Endodermal cell (in vitro differentiated cells): ENCODE measurements at places on chromosomes 7 and 10.

DNA sequence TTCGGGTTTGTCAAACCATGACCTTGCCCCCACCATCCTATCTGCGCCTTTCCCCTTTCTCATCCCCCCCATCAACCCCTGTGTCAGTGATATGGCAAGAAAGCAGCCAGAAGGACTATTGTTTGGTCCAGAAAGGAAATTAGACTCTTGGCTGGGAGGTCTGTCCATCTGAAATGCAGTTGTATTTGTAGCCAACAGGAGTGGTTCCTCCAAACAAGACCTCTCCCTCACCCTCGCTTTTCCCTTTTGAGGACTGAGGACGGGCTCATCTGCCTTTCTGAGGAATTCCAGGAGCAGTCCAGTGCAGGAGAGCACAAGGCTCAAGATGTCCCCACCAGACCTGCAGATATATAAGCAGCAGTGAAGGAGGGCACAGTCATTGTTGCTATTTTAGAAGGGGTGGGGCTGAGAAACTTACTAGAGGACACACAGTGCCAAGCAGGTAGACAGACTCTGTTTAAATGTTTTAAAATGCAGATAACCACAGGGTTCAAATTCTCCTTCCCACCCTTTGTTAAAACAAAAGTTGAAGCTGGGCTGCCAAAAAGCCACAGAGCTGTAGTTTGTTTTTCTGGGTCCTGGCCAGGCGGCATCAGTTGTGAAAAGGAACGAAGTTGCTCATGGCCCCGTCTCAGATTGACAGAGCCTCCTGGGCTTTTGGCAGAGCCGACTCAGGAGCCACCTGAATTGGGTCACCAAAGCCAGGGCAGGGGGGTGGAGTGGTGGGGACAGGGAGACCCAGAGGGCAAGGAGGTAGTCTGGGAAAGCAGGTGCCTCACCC, 37.3 kb downstream of the CYP17A1 start:
- no peak for DNase-seq

DNA sequence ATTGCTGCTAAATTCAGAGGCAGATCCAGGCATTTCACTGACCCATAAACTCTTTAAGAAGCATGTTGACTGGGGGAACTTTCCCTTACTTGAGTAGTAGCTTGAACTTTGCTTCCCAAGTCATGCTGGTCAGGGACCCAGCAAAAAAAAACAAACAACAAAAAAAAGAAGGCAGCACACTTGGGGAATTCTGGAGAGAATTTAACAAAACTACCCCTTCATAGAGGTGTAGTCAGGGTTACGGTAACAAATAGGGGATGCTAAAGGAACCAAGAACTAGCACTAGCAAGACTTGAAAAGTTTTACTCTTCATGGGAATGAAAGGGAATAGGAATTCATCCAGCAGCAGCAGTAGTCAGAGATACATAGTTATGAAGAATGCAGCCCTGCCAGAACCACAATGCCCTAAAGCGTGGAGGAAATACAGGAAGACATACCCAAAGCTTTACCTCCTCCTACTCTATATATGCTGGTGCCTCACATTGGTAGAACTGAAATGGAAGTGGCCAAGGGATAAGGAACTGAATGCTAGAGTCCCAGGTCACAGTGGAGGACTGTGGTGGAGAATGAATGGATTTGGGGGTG, 67.3 kb downstream of the PHYHIPL start:
- DNase-seq = no peak

DNA sequence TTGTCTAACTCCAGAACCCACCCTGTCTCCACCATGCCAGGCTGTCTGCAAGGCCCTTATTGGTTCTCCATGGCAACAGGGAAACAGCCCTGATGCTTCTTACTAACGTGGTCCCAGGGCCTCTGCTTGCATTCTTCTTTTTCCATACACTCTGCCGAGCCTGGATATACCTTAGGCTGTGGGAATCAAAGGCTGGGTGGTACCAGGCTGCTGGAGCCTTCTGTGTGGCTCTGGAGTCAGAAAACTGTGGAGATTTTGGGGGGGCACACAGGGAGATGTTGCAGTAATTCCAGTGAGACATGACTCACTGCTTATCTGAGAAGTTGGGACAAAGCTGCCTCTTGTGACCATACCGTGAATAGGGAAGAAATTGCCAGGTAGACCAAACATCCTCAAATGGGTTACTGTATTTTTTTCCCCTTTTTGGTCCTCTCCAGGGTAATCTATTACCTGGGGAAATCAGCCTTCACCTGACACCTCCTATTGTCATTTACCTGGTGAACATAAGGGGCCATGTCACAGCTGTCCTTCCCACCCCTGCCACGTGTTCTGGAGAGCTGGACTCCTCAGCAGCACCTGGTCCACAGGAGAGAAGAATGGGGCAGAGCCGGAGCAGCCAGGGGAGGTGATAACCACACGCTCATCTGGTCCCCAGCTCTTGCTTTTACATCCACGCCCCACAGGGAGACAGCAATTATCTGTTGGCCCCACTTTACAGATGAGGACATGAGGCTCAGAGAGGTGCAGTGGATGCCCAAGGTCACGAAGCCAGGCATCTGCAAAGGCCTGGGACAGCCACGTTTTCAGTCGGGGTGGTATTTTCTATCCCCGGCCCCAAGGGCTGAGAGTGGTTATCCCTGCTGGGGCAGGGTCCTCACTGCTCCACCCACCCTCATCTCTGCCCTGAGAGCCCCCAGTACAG, 4.6 kb downstream of the CHST3 start:
- no peak for DNase-seq

GRCh38 chr10:30674796-30675195, 45.2 kb upstream of the LYZL2 start:
- no peak for DNase-seq

DNA sequence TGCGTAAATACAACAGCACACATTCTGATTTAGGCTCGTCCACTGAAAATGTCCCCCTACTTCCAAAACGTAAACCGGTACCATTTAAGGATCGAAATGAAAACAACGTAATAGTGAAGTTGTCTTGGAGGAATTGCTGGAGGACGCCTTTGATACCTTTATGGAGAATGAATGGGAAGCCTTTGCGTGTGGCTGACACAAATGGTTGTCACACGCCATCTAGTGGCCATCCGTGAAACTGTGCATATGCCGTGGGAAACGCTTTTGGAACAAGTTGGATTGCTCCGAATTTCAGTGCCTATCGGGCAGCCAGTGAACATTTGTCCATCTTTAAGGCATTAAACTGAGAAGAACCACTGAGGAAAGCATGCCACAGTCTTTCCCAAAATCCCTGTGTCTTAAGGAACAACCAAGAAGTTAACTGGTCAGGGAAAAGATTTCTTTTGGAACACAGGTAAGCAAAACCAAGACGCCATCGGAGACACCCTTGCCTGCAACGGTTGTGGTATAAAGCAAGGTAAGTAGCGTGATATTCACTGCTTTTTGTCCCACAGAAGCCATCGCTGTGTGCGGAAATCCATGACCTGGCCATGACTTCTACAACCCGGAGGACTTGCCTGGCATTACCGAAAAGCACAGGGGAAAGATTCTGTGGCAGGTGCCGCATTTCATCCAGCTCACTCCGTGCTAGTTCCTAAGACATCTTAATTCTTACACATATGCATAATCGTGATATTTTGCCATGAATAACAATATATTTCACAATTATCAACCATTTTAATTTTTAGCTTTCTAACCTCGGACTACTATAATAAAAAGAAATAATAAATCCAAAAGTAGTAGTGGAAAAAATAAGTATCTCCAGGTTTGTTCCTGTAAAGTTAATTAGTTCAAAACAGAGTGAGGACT, 100.6 kb downstream of the FAM204A start:
- DNase-seq = peak; percentile 94
